ENCODE measurements at places on chromosomes 1 and 21.

DNA sequence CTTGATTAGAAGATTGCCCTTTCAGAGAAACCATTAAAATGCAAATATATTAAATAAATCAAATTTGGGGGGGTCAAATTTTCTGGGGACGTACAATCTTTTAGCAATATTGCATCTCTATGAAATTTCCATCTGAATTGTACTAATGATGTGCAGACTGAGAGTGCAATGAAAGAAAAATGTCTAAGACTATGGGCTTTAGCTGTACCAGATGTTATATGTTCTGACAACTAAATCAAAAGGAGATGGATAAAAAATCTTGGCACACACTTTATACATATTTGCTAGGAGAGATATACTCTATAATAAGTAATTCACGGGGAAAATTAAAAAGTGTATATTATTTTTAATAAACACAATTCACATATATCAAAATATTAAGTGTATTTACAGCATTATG lies 13.0 kb upstream of the PLPPR5 start:
- no peak for DNase-seq

DNA sequence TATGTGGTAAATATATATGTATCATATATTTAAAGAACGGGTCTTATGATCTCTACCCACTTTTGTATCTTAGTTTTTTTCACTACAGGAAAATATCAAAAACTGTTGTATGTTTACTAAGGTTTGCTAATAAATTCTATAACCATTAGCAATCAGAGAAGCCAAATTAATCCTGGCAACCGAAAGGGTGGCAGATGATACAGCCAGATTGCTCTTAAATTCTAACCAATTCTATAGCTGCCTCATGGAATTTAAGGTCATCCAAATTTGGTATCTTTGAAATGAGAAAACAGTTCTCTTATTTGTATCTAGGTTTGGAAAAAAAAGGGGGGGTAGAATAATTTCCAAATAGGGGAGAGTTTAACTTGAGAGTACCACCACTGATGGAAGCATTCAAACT lies 591.2 kb downstream of the SMYD3 start:
- DNase-seq, result no peak

DNA sequence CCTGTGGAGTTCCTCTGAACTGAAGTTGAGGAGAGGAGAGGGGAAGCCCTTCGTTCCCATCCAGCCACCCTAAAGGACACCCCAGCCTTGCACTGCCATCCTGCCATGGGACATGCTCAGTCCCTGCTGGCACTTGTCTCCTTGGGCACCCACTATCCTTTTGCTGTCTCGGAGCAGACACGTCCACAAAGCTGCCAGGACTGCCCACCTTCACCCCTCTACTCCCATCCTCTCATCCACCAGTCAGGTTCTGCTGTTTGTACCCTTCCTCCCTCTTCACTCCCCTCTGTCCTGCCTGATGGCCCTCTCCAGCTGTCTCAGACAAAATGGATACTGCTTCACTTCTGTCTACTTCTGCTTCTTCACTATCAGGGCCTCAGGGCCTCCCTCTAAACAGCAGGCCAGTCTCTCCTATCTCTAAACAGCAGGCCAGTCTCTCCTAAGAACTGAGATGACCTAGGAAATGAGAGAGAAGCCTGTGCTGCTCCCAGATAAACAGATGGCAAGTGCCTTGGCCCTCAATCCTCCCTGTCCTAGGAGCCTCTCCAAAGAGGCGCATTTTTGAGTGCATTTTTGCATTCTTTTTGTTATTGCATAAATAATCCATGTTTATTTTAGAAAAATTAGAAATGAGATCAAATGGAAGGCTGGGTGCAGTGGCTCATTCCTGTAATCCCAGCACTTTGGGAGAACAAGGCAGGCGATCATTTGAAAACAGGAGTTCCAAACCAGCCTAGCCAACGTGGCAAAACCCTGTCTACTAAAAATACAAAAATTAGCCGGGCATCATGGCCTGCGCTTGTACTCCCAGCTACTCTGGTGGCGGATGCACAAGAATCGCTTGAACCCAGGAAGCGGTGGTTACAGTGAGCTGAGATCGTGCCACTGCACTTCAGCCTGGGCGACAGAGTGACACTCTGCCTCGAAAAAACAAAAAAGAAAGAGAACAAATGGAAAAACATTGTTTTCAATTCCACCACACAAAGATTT lies 4.4 kb upstream of the PYCR2 start:
- no peak for DNase-seq

GRCh38 chr1:178122283-178122682 lies 28.4 kb downstream of the RASAL2 start:
- no peak for DNase-seq

- no peak for DNase-seq
Observed at GRCh38 chr1:219710529-219711194, 97.8 kb upstream of the ZC3H11B start.

DNA sequence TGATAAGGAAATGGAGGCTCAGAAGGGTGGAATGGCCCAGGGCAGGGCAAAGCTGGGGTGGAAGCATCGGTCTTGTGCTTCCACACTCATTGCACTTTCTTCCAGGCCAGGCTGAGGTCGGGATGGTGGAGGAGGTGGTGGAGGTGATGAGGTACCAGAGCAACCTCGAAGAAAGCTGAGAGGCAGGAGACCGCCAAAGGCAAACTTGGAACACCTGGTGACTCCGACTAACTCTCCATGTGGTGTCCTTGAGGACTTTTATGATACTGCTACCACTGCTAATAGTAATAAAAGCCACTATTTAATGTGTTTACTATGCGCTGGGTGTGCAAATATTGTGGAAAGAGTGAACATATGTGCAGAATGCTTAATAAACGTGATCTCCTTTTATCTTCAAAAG lies 16.9 kb upstream of the BTG2 start:
- no peak for DNase-seq

- DNase-seq, result no peak
Observed at GRCh38 chr1:245512181-245512888, 357.6 kb downstream of the KIF26B start.

- no peak for DNase-seq
Observed at GRCh38 chr1:211133393-211133835, 534 bp downstream of the KCNH1 start.

DNA sequence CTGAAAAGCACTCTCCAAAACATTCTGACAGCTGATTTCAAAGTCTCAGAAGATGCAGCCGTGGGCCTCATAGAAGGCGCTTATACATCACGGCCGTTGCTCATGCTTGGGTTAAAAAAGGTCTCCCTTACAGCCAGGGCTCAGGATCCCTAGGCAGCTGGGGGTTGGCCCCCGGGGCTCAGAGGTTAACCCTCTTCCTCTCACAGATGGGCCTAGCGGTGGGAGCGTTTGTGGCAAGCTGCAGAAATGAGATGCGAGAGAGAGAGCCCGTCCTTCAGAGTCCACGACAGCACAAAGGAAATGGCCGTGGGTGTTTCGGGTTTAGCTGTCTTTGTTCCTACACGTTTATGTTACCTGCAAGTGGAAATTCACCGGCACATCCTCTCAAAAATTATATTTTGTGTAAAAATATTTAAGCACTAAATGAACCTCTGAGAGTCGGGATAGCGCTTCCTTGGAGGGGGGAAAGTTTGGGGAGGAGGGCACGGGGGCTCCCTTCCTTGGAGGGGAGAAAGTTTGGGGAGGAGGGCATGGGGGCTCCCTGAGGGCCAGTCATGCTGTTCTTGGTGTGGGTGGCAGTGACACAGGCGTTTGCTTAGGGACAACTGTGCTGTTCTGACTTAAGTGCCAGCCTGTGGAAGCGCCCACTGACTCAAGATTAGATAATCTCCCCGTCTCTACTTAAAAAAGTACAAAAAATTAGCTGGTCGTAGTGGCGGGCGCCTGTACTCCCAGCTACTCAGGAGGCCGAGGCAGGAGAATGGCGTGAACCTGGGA lies 20.5 kb upstream of the PRDM15 start:
- peak; percentile 76 for DNase-seq

DNA sequence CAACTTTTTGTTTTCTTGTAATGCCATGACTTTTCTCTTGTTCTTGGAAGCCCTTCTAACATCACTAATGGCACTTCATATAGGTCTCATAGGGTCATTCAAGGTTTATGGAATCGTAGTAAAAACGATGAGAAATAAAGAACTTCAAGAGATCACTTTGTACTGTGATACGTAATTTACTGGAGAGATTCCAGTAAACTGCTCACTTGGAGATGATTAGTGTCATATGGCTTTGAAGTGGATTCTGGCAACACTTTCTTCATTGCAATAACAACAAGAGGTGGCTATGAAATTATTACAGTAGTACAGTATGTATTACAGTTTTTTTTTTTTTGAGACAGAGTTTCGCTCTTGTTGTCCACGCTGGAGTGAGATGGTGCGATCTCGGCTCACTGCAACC lies 103.4 kb downstream of the RUSC1 start:
- no peak for DNase-seq

DNA sequence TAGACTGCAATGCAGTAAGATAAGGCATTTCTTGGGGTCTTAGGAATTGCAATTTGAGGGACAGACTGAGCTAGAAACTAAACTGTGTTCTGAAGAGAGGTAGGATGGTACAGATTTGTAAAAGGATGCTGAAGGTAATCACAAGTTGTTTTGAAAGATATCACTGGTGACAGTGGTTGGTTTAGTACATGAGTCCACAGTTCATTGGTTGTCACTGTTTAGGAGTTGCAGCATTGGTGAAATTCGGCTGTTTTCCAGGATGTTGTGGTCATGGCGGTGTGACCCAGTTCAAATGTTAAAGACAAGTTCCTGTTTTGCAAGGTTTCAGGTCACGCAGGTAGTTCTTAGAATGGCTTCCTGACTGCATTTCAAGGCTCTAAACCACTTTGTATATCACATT lies 292.8 kb upstream of the B3GALT2 start:
- DNase-seq, result peak; percentile 62

GRCh38 chr1:197980457-197980856 lies 63.3 kb downstream of the LHX9 start:
- DNase-seq, result no peak

DNA sequence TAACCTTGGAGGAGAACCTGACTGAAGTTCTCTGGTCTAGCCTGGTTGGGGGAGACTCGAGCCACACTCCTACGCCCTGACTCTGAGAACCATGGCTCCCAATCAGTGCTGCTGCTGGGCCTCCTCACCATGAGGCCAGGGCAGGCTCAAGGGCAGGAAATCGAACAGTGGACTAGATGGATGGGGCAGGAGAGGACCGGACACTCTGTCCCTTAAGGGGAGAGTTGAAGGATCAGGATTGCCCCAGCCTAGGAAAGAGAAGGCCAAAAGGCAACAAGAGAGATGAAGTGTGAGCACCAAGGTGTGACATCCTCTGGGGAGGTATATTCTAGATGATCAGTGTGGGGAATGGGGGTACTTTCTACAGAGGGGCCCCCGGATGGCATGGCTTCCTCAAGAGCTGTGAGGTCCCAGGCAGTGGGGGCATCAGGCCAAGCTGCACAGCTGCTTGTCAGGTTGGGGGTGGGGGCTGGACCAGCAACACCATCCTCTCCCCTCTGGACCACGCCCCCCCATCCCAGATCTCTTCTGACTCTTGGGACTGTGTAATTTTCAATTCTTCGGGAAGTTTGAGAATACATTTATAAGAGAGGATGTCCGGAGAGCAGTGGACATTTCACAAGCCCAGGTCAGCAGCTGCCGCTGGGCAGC lies 34.0 kb downstream of the MX1 start:
- no peak for DNase-seq

DNA sequence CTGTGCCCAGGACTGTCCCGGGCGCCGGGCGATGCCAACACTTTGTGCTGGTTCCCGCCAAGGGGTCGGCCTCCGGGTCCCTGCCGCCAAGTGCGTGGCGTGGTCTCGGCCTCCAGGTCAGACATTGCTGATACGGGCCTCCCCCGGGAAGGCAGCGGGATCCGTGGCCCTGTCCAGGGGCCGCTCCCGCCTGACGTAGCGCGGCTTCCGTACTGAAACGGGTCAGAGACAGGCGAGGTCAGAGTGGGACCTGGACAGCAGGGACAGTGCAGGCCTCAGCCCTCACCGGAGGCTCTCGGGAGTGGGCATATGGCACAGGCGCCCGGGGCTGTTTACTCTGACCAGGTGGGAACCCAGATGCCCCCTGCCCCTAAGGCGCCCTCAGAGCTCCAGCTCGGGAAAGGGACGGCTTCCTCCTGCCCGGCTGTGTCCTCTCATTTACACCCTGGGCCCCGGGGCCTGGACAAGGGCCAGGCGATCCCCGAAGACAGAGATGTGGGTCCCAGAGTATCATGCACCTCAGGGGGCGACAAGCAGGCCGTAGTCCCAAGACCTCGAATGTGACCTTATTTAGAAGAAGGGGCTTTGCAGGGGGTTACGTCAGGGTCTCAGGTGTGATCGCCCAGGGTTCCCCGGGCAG lies 8.8 kb upstream of the RNF223 start:
- no peak for DNase-seq

DNA sequence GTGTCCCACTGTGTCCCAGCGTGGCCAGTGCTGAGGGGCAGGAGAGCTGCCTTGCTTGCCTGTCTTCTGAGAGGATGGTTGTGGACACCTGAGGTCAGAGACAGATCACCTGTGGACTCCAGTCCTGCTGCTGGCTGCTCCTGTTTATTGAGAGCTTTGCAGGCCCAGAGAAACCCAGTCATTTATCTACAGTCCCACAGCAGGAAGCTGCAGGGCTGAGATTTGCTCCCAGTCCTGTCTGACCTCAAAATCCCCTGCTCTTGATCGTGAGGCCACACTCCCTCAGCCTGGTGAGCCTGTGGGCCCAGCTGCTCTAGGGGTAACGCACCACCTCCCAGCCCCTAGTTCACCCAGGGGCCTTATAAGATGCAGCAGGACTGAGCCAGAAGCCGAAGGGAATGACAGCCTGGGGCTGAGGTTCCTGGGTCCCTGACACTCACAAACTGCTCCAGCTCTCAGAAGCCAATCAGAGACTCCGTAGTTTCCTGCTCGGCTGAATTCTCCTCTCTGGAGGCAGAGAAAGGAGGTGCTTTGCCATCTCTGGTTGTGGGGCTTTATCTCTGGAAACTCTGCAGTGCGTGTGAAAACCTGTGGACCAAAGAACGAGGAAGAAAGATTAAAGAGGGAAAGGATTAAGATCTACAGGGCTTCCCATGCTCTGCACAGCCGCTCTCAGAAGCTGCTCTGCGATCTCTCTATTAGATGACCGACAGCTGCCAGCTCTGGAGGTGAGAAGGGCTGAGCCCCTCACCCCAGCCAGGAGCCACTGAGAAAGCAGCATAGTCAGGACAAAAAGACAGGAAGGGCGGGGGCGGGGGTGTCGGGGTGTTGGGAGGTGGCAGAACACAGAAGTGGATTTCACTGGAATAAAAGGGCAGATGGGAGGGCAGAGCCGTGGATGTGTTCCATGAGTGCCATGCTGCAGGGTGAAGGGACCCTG lies 39.1 kb downstream of the UBIAD1 start:
- DNase-seq, result no peak

DNA sequence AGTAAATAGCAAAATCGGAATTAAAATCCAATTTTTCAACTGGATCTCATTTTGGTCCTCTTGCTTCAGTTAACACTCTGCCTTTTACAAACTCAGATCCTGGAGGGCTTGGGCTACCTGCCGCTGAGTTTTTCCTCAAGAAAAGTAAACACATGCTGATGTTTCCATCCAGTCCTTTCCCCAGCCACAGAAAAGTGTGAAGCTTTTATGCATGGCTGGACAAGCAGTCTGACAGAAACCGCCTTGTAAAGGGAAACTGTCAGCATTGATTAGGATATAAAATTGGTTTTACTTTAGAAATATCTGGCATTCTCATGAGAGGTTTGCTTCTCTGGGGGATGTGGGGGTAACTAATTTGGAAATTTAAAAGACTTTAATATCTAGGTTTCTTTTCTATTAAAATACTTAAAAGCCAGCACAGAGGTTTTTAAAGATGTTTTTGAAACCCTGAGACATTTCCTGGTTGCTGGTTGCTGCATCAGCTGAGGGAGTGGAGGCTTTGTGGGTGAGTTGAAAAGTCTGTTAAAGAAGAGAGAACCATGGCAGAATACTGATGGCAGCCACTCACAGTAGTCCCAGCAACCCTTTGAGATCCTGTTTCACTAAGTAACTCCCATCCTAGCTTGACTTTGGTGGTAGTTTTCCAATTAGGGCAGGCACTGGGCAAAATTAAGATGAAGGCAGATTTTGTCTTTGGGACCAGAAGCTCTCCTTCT lies 238.3 kb downstream of the PAPPA2 start:
- no peak for DNase-seq

Measured in activated T-cell treated with anti-CD3 and anti-CD28 coated beads, Interleukin-2, amount 50 U/mL, for 48 hours (primary cell).